ENCODE measurements at places on chromosomes 5 and 9. TPM values are rescaled to one million over a fixed set of nuclear protein-coding genes. Genes with fewer than 3 reads are reported as not detected.

DNA sequence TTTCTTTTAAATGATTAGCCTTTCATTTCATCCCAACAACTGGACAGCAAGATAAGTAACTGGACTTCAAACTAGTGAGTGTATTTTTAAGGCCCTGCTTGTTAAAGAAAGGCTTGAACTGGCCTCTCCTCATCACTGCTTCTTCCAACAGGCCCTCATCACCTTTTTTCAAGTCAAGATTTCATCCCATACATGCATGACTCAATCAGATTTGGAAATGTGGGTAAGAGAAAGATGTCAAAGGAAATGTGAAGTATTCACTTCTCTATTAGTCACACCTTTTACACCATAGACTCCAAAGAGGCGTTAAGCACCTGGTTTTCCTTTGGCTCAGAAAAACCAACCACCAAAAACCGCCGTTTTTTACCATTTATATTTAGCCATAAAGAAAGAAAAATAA lies 4.9 kb downstream of the NR4A3 start:
- no peak for DNase-seq

GRCh38 chr9:111605041-111605559 lies 5.7 kb upstream of the PTGR1 start:
- no peak for DNase-seq

- DNase-seq: no peak
Measured at GRCh38 chr9:134384811-134385479, 58.7 kb downstream of the RXRA start.

GRCh38 chr5:38551030-38552017 lies 5.1 kb downstream of the LIFR start:
- no peak for DNase-seq

GRCh38 chr9:116365056-116365471 lies 211.5 kb downstream of the PAPPA start:
- no peak for DNase-seq

- no peak for DNase-seq
Measured at GRCh38 chr5:72268260-72268659, 51.8 kb downstream of the MRPS27 start.

DNA sequence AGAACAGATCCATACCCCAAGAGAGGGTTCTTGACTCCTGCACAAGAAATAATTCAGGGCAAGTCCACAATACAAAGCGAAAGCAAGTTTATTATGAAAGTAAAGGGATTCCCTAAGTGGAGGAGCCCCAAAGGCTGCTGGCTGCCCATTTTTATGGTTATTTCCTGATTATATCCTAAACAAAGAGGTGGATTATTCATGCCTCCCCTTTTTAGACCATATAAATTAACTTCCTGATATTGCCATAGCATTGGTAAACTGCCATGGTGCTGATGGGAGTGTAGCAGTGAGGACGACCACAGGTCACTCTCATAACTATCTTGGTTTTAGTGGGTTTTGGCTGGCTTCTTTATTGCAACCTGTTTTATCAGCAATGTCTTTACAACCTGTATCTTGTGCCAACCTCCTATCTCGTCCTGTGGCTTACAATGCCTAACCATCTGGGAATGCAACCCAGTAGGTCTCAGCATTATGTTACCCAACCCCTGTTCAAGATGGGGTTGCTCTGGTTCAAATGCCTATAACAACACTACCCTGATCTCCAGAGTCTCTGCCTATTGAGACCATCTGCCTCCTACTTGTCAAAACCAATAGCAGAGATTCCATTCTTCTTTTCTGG lies 154.4 kb upstream of the GRAMD2B start:
- DNase-seq: no peak

DNA sequence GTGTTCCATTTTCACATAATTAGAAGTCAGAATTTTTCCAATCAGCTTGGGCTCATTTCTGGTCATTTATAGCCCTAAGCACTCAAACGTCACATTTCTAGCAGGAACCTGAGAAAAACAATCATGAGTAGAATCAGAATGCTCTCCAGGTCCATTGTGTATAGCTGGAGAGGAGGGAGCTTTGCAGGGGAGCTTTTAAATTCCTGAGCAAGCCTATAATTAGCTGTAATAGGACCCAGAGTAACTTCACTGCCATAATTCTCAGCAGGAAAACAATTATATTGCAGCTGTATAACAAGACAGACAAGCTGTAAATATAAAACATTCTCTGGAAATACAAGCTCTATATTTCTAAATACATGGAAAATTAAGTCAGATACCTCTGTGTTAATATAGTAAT lies 637.6 kb upstream of the SGCD start:
- DNase-seq: no peak

- DNase-seq: no peak
Measured at GRCh38 chr5:64074533-64074932, 91.1 kb upstream of the RNF180 start.

GRCh38 chr5:102532123-102532522 lies 33.3 kb upstream of the SLCO6A1 start:
- no peak for DNase-seq

DNA sequence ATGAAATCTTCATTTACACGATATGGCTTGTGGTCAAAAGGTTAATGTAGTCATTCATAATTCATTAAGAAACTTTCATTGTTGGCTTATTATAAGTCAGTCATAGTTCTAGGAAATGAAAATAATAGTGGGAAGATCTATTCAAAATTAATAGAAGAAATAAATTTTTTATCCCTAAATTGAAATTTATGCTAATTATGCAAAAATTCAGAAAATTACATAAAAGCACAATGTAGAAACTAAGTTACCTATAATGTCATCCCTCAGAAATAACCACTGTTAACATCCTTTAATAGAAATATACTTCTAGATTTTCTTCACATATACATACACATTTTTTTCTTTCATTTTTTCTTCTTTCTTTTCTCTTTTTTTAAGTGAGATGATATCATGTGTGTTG lies 15.9 kb upstream of the JAK2 start:
- no peak for DNase-seq

DNA sequence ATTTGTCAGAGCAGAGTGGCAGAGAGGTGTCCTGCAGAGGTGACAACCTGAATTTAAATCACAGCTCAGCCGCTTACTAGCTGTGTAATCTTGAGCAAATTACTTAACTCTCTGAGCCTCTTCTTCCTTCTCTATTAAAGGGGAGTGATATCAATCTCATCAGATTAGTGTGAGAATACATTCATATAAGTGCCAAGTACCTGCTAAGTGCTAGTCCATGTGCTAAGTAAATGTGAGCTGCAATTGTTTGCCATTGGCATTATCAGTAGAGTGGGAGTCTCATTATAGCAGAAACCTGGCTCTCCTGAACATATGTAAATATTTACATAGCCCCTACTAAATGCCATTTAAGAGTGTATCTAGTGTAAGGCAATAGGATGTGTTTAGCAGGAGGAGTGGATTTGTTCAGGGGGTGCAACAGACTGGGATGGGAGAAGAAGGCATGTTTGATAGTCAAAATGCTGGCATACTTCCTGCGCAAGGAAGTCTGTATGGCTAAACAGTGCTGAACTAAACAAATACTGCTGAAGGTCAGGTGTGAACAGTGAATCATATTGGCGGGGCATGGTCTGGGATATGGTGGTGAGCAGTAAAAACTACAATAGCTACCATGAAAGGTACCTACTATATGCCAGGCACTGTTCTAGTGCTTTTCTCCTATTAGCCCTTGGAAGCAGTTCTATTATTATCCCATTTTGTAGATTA lies 74.5 kb downstream of the F2RL2 start:
- DNase-seq: no peak

DNA sequence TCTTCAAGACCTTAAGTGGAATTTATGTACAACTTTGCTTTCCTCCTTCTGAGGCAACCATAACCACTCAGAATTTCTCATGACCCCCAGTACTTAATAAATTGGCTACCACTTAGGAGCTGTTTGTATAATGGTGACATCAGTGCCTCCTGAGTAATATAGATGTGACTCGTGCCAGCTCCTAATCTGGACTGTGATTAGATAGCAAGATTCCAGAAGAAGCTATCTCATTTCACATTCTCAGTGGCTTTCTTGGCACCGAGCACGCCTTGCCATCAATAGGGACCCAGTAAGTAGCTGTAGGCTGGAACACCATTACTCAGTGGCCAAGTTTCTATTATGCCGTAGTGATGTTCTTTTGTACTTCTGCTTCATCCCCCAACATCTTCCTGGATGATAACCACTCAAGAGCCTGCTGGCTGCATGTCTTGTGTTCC lies 228.8 kb downstream of the CD180 start:
- DNase-seq: no peak

- no peak for DNase-seq
Measured at GRCh38 chr9:85884256-85884655, 56.7 kb upstream of the NAA35 start.

GRCh38 chr9:34197756-34198711 lies 19.2 kb downstream of the UBAP1 start:
- no peak for DNase-seq

GRCh38 chr5:78621291-78621738 lies 27.3 kb downstream of the LHFPL2 start:
- DNase-seq: no peak

- no peak for DNase-seq
Measured at GRCh38 chr5:133818031-133818431, 150.4 kb downstream of the C5orf15 start.

DNA sequence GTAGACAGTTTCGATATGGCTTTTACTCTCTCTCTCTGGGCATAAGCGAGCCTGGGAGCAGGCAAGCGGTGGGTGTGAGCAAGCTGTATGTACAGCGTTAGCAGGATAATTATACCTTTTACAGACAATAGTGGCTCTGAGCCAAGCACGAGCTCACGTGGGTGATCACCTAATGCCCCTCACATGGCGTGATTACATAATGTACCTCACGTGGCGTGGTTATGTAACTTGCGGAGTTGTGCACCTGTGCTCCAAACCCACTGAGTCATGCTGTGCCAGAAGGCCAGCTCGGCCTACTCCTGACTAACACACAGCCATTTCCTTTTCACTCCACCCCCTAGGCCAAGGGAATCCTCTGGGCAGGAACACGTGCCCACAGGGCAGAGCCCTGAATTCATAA lies 797.2 kb downstream of the EFNA5 start:
- no peak for DNase-seq

GRCh38 chr5:73960023-73960422 lies 334.0 kb downstream of the ARHGEF28 start:
- DNase-seq: no peak

- no peak for DNase-seq
Measured at GRCh38 chr5:125143011-125143410, 396.6 kb upstream of the ZNF608 start.

DNA sequence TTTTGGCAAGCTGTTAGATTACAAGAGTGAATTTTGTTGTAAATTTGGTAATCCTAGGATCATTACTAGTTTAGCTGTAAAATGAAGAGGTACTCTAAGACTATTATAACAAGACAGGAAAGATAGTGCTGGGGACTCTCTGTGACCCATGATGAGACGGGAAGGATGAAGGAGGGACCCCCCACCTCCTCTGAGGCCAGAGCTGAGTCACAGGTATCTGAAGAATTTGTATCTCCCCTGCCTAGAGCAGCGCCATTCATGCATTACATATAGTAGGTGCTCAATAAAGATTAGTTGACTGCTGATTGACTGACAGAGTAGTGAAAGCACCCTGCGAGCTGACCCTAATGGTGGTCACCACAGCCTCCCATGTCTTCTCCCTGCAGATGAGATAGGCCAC lies 202.8 kb downstream of the SNX18 start:
- no peak for DNase-seq

DNA sequence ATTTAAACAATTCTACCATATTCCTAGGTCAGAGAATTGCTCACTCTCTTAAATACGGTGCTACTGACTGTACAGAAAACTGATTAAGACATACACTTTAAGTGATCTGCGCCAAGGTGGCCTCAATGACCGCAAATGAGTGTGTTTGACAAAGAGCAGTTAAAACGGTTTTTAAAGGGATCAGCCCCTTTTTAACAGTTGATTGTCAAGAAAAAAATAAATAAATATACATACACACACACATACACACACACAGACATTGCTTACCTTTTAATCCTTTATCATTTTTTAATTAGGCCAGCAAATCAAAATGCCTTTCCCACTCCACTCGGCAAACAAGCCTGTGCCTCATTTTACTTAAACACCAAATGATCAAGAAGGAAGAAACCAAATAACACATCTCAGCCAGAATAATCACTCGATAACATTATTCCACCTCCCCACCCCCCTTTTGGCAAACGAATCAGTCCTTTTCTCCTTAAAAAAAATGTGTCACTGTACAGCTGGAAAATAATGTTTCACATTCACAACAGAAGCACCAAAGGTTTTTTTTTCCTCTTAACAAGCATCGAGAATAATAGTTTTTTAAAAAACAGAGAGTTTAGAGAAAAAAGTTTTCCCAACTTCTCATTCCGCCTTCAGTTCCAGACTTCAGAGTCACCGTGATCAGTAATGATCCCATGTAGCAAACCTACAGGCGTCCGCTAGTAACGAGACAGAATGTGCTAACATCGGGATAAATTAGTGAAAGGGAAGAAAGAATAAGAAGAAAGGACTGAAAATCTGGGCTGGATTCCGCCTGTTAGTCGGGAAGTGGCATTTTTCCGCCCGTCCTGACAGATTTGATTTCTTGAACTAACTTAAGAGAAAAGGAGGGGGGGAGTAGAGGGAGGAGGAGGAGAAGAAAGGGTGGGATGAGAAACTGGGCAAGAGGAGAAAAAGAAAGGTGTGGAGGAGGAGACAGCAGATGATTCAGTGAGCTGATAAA lies at the start of gene ZNF608:
Gene ZNF608 (minus strand): TSS at position 712 of the 988 bp plus-strand sequence. CDS start 1,650 bp downstream, outside the sequence.
- DNase-seq: no peak

- no peak for DNase-seq
Measured at GRCh38 chr5:162221910-162222309, 154.3 kb downstream of the GABRG2 start.

- no peak for DNase-seq
Measured at GRCh38 chr5:96198356-96199058, 234.5 kb downstream of the PCSK1 start.

GRCh38 chr9:113152699-113153098 lies 1.9 kb downstream of the SLC31A2 start:
- DNase-seq: no peak

- DNase-seq: no peak
Measured at GRCh38 chr5:50766462-50766861, 100.0 kb downstream of the PARP8 start.

DNA sequence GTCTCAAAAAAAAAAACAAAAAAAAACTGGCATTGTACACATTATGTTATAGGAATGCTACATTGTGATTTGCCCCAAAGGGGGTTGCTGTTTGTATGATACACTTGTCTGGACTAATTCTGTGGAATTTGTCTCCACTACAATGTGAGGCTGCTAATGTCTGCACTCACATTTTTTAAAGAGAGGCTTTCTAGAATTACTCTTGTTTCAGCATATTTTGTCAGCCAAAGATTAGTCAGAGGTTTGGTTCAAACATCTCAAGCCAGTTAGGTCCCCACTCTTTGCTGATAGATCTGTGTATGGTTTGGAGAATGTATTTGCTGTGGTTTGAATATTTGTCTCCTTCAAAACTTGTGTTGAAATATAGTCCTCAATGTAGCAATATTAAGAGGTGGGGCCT lies 59.3 kb upstream of the ZNF169 start:
- no peak for DNase-seq

Gene VDAC1
- 166 TPM for total RNA-seq

Gene CDH10
- 0.05 TPM for total RNA-seq

Gene MYMK
- 0.47 TPM for total RNA-seq

Gene POMT1
- total RNA-seq: 16.8 TPM

Gene IFNA21
- not detected for total RNA-seq

Gene BHMT2
- 0.05 TPM for total RNA-seq

Gene KIF4B
- 0.05 TPM for total RNA-seq

Gene SPEF2
- 5.5 TPM for total RNA-seq

Gene TMEM174
- not detected for total RNA-seq

Gene UGT3A2
- 6.8 TPM for total RNA-seq

Gene ITGA2
- 4.1 TPM for total RNA-seq

Gene GTF3C4
- total RNA-seq: 9.2 TPM

Gene EDIL3
- total RNA-seq: 0.52 TPM

Gene GPR150
- total RNA-seq: 0.19 TPM

Gene SPATA9
- total RNA-seq: 0.19 TPM

Gene GPR151
- under 0.01 TPM for total RNA-seq

Gene OSMR
- 7.6 TPM for total RNA-seq

Gene SPATA31A5
- not detected for total RNA-seq
